ENCODE measurements at places on chromosomes 11 and 22. TPM values are rescaled to one million over a fixed set of nuclear protein-coding genes. Genes with fewer than 3 reads are reported as not detected.

The GAS2 gene
- 1.8 TPM for total RNA-seq

The KRTAP5-7 gene
- total RNA-seq: not detected

The GRAP2 gene
- total RNA-seq: 0.61 TPM

DNA sequence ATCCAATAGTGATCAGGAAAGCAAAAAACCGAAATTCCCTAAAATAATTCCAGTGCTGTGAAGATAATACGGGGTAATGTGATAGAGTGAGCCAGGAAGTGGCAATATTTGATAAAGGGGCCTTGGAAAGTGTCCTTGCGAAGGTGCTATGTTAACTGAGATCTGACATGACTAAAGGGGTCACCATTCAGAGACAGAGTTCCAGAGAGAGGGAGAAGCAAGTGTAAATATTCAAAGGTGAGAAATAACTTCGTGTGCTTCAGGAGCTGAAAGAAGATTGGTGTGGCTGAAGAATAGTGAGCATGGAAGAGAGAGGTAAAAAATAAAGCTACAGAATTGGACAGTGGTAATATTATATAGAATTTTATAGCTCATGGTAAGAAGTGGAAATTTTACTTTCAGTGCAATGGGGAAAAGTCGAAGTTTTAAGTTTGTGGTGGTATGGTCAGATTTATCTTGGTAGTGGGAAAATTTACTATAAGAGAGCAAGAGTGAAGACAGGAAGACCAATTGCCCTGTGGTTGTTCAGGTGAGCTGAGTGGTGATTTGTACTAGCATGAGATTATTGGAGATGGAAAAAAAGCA lies 164.5 kb downstream of the JRKL start:
- no peak for DNase-seq
- H3K27ac ChIP-seq: no peak overlapping the region
- H3K27me3 ChIP-seq: no peaks in the 10 kb centered on the region
- no peak overlapping the region for H3K4me3 ChIP-seq
- H3K36me3 ChIP-seq: no peaks in the 10 kb centered on the region

DNA sequence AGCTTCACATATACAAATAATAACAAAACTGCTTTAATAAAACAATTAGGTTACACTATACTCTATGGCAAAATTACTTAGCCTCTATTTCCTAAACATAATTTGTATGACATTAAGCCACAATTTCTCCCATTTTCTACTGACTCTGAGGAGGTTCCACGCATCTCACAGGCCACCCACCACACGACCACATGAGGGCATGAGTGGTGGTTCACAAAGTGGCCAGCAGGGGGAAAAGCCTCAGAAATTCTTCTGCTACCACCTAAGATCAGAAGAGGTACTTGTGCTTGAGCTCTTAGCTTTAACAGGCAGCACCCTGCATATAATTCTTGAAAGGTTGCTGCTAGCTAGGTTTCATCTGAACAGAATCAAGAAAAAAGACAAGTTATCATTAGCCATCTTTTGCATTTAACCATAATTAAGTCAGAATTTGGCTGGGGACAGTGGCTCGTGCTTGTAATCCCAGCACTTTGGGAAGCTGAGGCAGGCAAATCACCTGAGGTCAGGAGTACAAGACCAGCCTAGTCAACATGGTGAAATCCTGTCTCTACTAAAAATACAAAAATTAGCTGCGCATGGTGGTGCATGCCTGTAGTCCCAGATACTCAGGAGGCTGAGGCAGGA lies 7.7 kb downstream of the LPXN start:
- no peak overlapping the region for H3K4me3 ChIP-seq
- peaks cover 11% of the 10 kb centered on the region for H3K36me3 ChIP-seq
- H3K4me1 ChIP-seq: no peaks in the 10 kb centered on the region
- no peaks in the 10 kb centered on the region for H3K27me3 ChIP-seq
- H3K27ac ChIP-seq: no peak overlapping the region
- DNase-seq: peak; percentile 65

GRCh38 chr22:20578707-20579106 lies 71.3 kb downstream of the MED15 start:
- no peaks in the 10 kb centered on the region for H3K4me1 ChIP-seq
- H3K27me3 ChIP-seq: no peaks in the 10 kb centered on the region
- DNase-seq: no peak
- H3K4me3 ChIP-seq: no peak overlapping the region
- H3K27ac ChIP-seq: no peak overlapping the region

- H3K4me1 ChIP-seq: no peaks in the 10 kb centered on the region
- peaks cover 5% of the 10 kb centered on the region for H3K27me3 ChIP-seq
- H3K27ac ChIP-seq: no peak overlapping the region
These were observed 31.4 kb upstream of the TH start for GRCh38 chr11:2202900-2203439.

GRCh38 chr22:45574069-45574703 lies 71.5 kb downstream of the FBLN1 start:
- H3K27me3 ChIP-seq: no peaks in the 10 kb centered on the region
- H3K4me3 ChIP-seq: no peak overlapping the region
- peaks cover 6% of the 10 kb centered on the region for H3K4me1 ChIP-seq
- DNase-seq: no peak

- no peak overlapping the region for H3K27ac ChIP-seq
- no peaks in the 10 kb centered on the region for H3K27me3 ChIP-seq
- H3K4me1 ChIP-seq: no peaks in the 10 kb centered on the region
- H3K4me3 ChIP-seq: no peak overlapping the region
- no peaks in the 10 kb centered on the region for H3K36me3 ChIP-seq
- no peak for DNase-seq
These were observed 23.4 kb upstream of the GPR83 start for GRCh38 chr11:94424662-94425061.

GRCh38 chr11:14075118-14076078 lies 112.9 kb downstream of the SPON1 start:
- peaks cover 37% of the 10 kb centered on the region for H3K4me1 ChIP-seq
- DNase-seq: no peak

DNA sequence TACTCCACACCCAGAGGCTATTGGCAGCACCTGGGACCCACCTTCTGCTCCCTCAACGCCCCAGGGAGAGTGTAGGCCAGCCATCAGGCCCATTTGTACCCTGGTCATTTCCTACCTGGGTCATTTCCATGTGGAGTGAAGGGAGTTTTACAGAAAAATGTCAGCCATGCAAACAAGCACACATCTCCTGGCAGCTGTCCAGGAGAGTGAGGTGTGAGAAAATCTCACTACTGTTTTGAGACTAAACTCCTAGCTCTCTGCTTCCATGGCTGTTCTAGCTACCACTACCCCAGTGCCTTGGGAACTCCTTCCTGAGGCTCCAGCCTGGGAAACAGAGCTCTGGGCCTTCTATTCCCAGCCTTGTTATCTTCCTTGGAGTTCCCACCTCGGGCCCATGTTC lies 2.8 kb upstream of the TMPRSS13 start:
- no peaks in the 10 kb centered on the region for H3K27me3 ChIP-seq
- no peaks in the 10 kb centered on the region for H3K36me3 ChIP-seq
- no peak overlapping the region for H3K4me3 ChIP-seq
- no peak for DNase-seq
- H3K27ac ChIP-seq: no peak overlapping the region
- no peaks in the 10 kb centered on the region for H3K4me1 ChIP-seq

DNA sequence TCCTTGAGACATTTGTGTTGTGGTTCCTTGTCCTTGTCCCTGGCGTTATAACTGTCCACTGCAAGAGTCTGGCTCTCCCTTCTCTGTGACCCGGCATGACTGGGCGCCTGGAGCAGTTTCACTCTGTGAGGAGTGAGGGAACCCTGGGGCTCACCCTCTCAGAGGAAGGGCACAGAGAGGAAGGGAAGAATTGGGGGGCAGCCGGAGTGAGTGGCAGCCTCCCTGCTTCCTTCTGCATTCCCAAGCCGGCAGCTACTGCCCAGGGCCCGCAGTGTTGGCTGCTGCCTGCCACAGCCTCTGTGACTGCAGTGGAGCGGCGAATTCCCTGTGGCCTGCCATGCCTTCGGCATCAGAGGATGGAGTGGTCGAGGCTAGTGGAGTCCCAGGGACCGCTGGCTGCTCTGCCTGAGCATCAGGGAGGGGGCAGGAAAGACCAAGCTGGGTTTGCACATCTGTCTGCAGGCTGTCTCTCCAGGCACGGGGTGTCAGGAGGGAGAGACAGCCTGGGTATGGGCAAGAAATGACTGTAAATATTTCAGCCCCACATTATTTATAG lies 23.0 kb downstream of the MYBPC3 start:
- H3K4me3 ChIP-seq: no peak overlapping the region
- H3K27ac ChIP-seq: no peak overlapping the region
- peaks cover 46% of the 10 kb centered on the region for H3K36me3 ChIP-seq
- peak; percentile 36 for DNase-seq
- no peaks in the 10 kb centered on the region for H3K4me1 ChIP-seq
- H3K27me3 ChIP-seq: no peaks in the 10 kb centered on the region

DNA sequence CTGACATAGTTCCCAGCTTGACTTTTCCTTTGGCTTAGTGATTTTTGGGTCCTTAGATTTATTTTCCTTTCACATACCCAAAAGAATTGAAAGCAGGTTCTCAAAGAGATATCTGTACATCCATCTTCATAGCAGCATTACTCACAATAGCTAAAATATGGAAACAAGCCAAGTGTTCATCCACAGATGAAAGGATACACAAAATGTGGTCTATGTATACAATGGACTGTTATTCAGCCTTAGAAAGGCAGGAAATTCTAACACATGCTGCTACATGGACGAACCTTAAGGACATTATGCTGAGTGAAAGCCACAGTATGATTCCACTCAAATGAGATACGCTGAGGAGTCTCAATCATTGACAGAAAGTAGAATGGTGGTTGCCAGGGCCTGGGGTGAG lies 171.8 kb downstream of the IGLL1 start:
- H3K36me3 ChIP-seq: no peaks in the 10 kb centered on the region
- H3K27me3 ChIP-seq: peaks cover 4% of the 10 kb centered on the region
- no peak overlapping the region for H3K27ac ChIP-seq
- no peak overlapping the region for H3K4me3 ChIP-seq
- DNase-seq: no peak

DNA sequence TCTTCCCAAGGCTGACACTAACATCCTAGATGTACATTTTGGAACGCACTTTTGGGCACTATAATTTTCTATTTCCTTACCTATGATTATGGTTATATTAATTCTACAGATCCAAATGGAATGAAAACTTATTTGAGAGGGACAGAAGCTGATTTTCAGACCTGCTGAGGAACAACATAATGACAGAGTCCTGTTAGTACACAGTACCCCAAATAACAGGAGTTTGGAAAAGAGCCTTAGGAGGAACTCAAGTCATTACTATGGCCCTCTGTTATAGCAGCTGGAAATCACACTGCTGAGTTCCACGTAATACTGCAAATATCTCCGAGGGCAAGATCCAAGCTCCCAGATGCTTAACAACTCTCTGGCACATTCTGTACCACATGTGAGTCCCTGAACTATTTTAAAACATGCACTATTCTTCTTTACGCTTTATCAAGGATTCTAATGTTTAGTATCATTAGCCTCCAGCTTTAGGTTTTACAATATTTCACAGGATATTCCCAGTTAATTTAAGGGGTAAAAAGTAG lies 1027.7 kb upstream of the CCDC90B start:
- DNase-seq: no peak
- no peaks in the 10 kb centered on the region for H3K36me3 ChIP-seq
- no peak overlapping the region for H3K4me3 ChIP-seq

DNA sequence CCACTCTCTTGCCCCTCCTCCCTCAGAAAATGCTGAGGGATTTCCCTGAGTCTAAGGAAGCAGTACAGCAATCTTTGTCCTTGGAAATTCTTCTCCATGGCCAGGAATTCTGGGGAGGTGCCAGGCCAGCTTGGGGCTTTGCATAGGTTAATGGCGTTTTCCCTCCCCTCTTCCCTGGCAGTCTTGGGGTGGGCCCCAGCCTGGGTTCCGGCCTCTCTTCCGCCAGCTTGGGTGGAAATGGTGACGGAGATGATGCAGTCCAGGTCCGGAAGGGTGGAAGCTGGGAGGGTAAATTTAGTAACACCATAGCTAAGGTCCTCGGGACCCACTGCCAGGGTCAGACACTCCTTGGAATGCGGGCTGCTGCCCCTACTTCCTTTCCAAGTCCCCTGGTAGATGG lies 5.0 kb downstream of the PHLDB1 start:
- no peak overlapping the region for H3K27ac ChIP-seq
- H3K27me3 ChIP-seq: no peaks in the 10 kb centered on the region
- no peak overlapping the region for H3K4me3 ChIP-seq
- no peak for DNase-seq

DNA sequence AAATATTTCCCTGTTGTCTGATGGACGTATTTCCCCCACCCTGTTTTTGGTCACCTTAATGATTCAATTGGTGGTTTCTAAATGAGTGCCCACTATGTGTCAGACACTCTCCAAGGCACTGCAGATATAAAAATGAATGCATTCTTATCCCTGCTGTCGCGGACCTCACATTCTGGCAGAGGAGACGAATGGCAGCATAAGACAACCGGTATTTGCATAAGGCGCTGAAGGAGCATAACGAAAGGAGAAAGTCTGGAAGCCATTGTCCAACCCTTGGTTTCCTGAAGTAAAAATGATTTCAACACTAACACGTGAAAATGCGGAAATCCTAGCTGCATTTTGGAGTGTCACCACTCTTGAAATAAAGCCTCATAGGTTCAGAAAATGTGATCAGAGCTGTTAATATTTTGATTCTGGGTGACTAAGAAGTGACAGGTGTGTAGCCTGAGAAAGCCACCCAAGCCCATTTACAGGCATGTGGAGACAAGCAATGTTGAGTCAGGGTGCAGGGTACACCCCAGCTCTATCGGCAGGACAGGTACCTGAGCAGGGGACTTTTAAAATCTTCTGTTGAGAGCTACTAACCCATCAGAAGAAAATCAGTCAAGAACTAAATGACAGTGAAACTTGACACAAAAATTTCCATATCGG lies 10.1 kb upstream of the GAB2 start:
- H3K4me3 ChIP-seq: no peak overlapping the region
- H3K4me1 ChIP-seq: no peaks in the 10 kb centered on the region

- DNase-seq: no peak
- H3K4me3 ChIP-seq: no peak overlapping the region
- H3K27me3 ChIP-seq: no peaks in the 10 kb centered on the region
- no peak overlapping the region for H3K27ac ChIP-seq
- H3K36me3 ChIP-seq: no peaks in the 10 kb centered on the region
These were observed 107.1 kb upstream of the CLPB start for GRCh38 chr11:72541257-72541974.

- DNase-seq: no peak
- no peak overlapping the region for H3K27ac ChIP-seq
- no peak overlapping the region for H3K4me3 ChIP-seq
- H3K4me1 ChIP-seq: no peaks in the 10 kb centered on the region
- H3K27me3 ChIP-seq: no peaks in the 10 kb centered on the region
These were observed 499.8 kb downstream of the DLG2 start for GRCh38 chr11:85127349-85127748.

DNA sequence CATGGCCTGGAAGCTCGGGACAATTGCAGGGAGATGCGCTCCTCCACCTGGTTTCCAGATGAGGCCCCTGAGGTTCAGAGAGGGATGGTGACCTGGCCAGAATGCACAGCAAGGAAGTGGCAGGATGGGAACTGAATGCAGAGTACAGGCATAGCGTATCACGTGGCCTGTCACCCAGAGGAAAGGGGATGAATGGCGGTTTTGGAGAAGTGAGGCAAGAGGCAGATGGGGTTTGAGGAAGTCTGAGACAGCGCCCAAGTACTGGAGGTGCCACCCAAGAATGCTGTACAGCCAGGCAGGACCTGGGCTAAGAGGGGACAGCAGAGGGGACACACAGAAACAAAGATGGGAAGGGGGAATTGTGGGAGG lies 4.9 kb downstream of the RAB3IL1 start:
- H3K27ac ChIP-seq: no peak overlapping the region
- peaks cover 3% of the 10 kb centered on the region for H3K36me3 ChIP-seq
- no peak overlapping the region for H3K4me3 ChIP-seq
- DNase-seq: no peak
- H3K4me1 ChIP-seq: peaks cover 10% of the 10 kb centered on the region
- no peaks in the 10 kb centered on the region for H3K27me3 ChIP-seq

- H3K27me3 ChIP-seq: no peaks in the 10 kb centered on the region
- no peaks in the 10 kb centered on the region for H3K4me1 ChIP-seq
- H3K27ac ChIP-seq: no peak overlapping the region
- no peak for DNase-seq
- no peaks in the 10 kb centered on the region for H3K36me3 ChIP-seq
These were observed 574.5 kb downstream of the DLG2 start for GRCh38 chr11:85052636-85053035.
